ENCODE measurements at places on chromosomes 2 and 18.

DNA sequence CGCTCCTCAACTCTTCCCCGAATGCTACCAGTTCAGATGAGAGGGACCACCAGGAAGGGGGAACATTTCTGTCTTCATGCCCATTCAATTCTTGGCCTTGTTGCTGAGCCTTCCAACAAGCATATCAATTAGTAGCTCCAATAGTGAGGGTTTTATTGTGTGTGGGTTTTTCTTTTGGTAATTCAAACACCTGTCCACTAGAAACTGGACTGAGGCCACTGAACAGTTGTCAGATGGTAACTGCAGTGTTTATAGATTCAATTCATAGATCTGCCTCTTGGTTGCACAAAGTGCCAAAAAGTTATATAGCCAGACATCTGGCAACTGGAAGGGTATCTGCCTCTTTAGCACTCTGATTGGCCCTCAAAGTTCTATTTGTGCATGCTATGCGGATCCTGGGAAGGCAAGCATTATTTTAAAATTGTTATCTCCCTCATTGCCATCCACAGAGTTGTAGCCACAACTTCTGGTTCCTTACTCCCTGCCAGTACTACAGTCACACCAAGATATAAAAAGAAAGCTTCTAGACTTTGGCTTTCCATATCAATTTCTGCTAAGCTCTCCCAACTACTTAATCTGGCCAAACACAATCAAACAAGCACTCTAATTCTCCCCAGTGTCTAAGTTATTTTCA lies 83.3 kb upstream of the ZNF521 start:
- no peak for DNase-seq

DNA sequence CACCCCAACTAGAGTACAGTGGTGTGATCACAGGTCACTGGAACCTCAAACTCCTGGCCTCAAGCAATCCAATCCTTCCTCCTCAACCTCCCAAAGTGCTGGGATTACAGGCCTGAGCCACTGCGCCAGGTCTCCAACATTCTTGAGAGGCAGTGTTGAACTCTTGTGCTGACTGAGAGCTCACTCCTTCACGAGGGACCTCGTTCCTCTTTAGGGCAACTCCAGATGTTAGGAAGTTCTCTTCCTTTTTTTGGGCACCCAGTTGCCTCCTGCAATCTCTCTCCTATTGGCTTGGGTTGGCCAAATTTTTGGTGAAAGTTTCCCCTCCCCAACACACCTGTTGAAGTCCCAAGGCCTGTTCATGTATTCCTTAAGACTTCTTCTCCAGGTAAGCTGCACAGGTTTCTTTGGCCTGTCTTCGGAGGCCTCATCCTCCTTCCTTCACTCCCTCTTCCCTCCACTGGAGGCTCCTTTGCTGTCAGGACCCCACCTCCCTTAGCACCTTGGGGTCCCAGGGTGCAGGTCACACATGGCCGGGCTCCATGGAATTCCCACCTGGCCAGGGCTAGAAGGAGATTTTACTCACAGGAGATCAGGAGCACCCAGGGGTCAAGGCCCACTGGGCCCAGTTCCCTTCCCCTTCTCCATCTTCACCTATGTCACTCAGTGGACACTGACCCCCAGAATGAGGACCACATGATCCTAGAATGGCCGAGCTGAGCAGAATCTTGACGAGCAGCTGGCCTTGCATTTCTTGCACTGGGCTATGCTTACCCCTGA lies 94.6 kb upstream of the SMAD2 start:
- DNase-seq: no peak

GRCh38 chr2:216960671-216961268 lies 100.9 kb upstream of the TNP1 start:
- peak; percentile 65 for DNase-seq

GRCh38 chr18:23421277-23421676 lies 31.8 kb upstream of the RIOK3 start:
- DNase-seq: no peak

- no peak for DNase-seq
Observed at GRCh38 chr2:20737505-20737904, 70.6 kb downstream of the GDF7 start.

Measured in NCI-H69 (cell line).